ENCODE measurements at places on chromosomes 5 and 9.

DNA sequence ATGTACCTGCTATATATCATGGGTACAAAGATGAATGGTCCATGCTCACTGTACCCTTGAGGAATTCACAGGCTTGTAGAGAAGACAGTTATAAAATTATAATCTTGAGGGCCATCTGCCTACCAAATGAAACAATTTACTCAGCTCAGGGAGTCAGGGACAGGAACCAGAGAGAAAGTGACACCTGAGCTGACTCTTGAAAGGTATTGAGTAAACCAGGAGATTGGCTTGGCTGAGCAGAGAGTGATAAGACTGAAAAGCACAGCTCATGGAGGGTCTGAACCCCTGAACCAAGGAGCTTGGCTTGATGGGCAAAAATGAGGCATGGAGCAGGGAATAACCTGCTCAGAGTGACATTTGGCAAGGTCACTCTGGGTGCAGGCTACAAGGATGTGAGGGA lies 147.3 kb downstream of the FAM114A2 start:
- DNase-seq: no peak

GRCh38 chr5:32960340-32961058 lies 249.4 kb downstream of the NPR3 start:
- DNase-seq: no peak

- peak; percentile 11 for DNase-seq
These were observed 102.3 kb downstream of the GLIS3 start for GRCh38 chr9:4197548-4197947.

- DNase-seq: no peak
These were observed 16.2 kb downstream of the PHF2 start for GRCh38 chr9:93592643-93593021.

GRCh38 chr5:146848133-146848532 lies 30.4 kb downstream of the PPP2R2B start:
- no peak for DNase-seq

DNA sequence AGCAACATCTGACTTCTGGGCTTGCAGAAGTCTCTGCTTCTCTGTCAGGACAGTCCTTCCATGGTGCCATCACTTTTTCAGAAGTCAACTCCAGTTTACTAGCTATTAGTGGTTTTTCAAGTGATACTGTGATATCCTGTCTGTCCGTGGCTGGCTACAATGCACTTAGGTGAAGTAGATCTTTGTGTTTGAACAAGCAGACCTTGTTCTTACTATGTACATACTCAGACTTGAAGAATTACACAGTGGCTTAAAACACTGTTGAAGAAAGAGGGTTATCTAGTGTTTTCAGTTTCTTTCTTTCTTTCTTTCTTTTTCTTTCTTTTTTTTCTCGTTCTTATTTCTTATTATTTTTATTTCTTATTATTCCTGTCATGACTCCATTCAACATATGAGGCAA lies 228.7 kb downstream of the NTRK2 start:
- DNase-seq: no peak

- DNase-seq: no peak
These were observed 7.5 kb upstream of the ZNF367 start for GRCh38 chr9:96425500-96426169.

GRCh38 chr5:53399926-53400697 lies 80.3 kb upstream of the FST start:
- no peak for DNase-seq

DNA sequence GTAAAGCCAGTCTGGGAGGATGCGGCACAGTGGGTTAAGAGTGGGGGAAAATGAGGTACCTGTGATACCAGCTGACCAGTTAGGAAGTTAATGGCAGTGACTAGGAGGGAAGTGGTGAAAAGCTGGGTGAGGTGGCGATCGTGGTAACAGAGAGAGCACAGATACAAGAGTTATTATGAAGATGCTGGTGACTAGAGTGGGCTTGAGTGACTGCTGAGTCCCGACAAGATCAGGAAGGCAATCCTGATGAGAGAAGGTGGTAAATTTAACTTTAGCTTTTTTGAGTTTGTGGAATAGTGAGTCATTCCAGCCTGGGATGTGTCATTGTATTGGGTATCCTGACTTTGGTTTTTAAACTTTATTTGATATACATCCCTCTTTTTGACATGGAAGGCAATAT lies 38.8 kb downstream of the CMYA5 start:
- DNase-seq: no peak

GRCh38 chr5:39801306-39801705 lies 376.5 kb upstream of the DAB2 start:
- no peak for DNase-seq

- DNase-seq: no peak
These were observed 6.7 kb upstream of the HAVCR2 start for GRCh38 chr5:157115502-157115901.

DNA sequence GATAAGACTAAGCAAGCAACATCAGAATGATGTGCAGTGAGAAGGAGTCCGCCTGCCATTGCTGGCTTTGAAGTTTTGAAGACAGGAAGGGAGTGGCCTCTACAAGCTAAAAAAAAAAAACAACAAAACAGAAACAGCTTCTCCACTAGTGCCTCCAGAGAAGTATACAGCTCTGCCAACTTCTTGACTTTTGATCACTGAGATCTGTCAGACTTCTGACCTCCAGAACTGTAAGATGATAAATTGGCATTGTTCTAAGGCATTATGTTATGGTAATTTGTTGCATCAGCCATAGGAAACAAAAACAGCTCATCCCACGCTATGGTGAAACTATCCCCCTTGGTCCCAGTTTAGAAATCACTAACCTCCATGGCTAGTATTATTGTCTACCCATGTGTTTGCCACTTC lies 131.0 kb upstream of the VCAN start:
- DNase-seq: no peak

GRCh38 chr5:74540622-74541021 lies 99.9 kb downstream of the ENC1 start:
- no peak for DNase-seq

DNA sequence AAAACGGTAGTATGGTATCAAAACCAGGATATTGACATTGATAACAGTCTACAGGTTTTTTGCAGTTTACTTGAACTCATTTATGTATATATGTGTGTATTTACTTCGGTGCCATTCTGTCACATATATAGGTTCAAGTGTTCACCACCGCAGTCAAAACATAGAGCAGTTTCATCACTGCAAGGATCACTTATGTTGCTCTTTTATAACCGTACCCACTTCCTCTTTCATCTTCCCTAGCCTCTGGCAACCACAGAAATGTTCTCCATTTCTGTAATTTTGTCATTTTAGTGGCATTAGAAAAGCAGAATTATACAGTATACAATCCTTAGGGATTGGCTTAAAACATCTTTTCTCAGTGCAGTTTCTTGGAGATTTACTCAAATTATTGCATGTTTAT lies 90.3 kb downstream of the SH3GL2 start:
- no peak for DNase-seq

- no peak for DNase-seq
These were observed 31.5 kb downstream of the LNPEP start for GRCh38 chr5:96967400-96967799.

DNA sequence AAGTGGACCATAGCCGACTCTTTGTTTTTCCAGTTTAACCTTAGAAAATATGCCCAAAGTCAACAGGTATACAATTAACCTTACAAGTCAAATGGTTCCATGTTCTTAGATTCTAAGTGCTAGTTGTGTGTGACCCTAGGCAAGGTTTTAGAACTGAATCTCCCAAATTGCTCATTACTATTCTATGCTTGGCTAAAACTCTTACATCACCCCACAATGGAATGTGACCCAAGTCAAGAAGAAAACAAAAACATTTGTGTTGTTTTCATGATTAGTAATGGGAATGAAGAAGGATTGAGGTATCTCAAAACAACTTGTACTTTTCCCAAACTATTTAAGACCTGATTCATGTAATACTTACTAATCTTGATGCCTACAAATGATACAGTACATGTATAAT lies 159.2 kb downstream of the ARRDC3 start:
- no peak for DNase-seq

DNA sequence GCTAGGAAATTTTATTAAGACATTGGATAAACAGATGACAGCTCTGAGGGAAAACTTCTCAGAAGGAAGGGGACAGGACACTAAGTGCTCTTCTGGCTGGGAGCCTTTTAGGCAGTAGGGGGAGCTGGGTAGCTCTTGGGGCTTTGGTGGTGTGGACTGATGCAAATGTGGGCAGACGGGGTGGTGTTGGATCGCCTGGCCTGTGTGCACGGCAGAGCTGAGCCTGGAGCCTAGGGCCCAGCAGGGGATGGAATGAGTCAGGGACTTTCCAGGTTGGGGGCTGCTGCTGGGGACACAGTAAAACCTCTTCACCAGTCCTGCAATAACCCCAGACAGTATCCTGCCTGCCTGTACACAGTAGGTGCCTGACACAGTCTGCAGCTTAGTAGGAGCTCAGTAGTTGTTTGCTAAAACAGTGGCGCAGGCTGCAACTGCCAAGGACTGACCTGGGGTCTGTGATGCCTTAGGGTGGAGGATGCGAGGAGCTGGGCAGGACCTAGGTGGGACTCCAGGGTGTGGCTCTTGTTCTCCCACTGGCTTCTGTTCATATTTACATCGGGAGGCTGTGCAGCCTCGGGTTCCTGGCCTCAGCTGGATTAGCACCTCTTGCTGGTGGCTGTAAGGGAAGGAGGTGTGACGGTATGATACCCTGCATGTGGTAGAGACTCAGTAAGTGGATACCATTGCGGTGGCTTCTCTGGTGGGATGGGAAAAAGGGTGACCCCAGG lies 83.8 kb downstream of the DAB2IP start:
- DNase-seq: peak; percentile 34

DNA sequence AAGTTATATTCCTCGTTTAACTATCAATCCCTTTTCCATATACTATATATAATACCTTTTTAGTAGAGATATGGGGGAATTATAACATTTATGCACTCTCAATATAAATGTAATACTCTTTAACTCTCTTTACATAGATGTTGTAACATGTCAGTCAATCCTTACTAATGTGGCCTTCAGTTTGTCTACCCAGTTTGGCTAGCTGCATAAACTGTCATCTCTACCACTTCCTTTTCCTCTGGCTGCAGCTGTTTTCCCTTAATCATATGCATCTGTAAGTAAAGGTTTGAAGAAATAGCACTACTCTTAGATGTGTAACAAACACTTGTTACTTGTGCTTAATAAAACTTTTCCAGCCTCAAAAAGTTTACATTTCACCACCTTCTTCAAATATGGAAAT lies 13.4 kb downstream of the ABHD17B start:
- no peak for DNase-seq

DNA sequence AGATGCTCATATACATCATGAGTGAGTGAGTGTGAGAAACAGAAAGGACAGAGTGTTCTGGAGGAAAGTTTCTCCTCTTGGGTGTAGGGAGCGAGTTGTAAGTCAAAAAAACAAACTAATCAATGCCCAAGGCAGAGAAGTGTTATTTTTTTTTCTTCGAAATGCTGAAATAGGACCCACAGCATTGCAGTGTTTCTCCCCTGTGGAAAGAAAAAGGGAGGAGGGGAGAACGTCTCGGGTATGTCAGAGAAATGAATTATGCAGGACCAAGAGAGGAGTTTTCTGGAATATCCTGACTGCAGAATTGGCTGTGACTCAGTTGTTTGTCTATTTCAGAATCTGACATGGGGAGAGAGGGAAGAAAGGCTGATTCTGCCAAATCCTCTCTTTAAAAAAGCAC lies 337.9 kb upstream of the RFX3 start:
- DNase-seq: no peak

- no peak for DNase-seq
These were observed 384.0 kb downstream of the SPOCK1 start for GRCh38 chr5:137115152-137115551.

DNA sequence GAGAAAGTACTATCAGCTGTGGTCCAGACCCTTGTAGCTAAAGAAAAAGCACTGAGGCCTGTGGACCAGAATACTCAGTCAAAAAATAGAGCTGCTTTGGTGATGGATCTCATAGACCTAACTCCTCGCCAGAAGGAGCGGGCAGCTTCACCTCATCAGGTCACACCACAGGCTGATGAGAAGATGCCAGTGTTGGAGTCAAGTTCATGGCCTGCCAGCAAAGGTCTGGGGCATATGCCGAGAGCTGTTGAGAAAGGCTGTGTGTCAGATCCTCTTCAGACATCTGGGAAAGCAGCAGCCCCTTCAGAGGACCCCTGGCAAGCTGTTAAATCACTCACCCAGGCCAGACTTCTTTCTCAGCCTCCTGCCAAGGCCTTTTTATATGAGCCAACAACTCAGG lies 8.9 kb downstream of the RAB24 start:
- no peak for DNase-seq

DNA sequence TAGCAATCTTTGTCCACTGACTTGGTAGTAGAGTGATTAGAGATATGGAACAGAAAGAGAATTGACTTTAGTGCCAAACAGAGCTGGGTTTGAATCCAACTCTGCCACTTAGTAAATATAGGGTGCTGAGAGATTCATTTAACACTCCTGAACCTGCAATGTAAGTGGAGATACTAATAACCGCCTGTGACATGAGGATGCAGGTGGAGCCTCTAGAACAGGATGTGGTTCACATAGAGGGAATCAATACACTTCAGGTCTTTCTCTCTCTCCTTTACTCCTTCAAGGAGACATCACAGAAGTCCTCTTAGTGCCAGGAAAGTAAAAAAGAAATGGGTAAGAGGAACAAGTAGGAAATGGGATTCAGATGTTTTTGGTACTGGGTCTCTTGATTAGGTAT lies 49.8 kb downstream of the TRPM3 start:
- no peak for DNase-seq

DNA sequence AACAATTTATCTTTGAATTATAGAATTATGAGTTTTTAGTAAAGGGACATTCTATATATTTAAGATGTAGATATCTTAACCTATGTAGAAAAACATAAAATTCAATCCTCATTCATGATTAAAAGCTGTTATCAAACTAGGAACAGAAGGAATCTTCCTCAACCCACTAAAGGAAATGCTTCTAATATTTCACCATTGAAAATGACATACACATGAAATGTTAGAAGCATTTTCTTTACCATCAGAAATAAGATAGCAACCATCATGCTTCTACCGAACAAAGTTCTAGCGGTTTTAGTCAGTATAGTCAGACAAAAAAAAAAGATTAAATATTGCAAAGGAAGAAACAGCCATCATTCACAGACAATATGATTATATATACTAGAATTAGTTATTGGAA lies 32.2 kb downstream of the SHOC1 start:
- no peak for DNase-seq

DNA sequence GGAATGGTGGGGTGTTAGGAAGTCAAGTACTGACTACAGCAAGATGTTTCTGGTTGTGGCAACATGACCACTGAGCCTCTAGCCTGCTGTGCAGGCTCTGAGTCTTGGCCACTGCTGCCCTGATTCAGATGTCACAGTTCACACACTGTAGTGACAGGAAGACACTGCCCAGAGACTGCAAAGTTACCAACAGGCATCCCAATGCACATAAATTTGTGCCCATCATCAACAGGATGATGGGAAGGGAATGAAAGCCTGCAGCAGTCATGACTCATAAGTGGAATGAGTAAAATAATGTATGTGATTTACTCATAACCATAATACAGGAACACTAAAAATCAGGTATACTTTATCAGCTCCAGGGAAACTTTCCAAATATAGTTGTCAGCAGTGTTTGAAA lies 251.6 kb upstream of the HAPLN1 start:
- peak; percentile 10 for DNase-seq

GRCh38 chr5:82221020-82221419 lies 57.1 kb downstream of the RPS23 start:
- DNase-seq: no peak

- DNase-seq: no peak
These were observed 99.5 kb downstream of the DAB2IP start for GRCh38 chr9:121750715-121751623.

- no peak for DNase-seq
These were observed 71.2 kb downstream of the CWC27 start for GRCh38 chr5:64839936-64840335.
